Astrocyte of the spinal cord (primary cell): ENCODE measurements at places on chromosomes 16 and 17.

DNA sequence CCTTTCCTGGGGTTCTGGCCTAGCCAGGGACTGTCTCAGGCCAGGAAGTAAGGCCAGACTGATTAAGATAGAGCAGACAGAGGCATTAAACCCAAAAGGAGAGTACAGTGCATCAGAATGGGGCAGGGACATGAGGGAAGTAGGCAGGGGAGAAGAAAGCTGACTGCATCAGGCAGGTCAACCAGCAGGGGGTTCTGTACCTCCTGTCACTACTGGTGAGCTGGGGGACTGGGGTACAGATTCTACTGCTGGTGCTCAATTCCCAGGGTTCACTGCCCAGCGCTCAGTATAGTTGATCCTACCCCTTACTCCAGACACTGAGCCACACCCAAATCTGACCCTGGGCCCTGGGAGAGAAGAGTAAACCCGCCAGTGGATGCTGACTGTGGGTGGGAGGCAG, 12.9 kb upstream of the MTMR4 start:
- no peak for DNase-seq

DNA sequence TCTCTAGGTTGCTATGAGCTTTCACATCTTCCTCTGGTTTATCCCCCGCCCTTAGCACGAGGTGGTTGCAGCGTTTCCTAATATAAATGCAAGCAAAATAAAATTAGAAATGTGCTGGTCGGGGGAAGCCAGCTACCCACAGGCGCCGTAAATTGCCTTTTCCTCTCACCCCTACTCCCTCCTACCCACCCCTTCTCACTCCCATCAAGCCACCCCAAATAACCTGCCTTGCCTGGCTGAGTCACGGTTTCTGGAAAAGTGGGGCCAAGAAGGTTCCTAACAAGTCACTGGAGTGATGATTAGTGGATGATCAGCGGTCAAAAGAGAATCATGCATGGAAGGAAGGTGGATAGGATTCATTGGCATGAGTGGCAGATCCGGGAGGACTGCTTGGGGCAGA, 120.9 kb upstream of the RBFOX1 start:
- no peak for DNase-seq

GRCh38 chr16:50839920-50840729, 98.2 kb downstream of the CYLD start:
- DNase-seq = no peak

- DNase-seq = peak; percentile 52
Observed at GRCh38 chr16:1378804-1379303, 27.1 kb downstream of the GNPTG start.

DNA sequence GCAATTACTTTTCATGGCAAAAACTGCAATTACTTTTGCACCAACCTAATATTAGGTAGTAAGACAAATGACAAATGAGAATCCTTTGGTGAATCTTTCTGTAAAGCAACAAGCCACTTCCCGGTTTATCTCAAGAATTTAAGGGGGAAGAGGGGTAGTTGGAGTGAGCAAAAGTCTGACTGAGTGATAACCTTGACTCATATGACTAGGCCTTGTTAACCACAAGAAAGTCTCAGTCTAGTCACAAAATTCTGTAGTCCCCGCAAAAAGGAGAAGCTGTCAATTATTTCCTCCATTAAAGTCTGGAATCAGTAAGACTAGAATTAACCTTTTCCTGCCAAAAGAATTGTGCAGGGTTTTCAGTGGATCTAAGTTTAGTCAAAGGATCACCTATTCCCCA, 72.2 kb upstream of the GNAO1 start:
- no peak for DNase-seq

- DNase-seq = no peak
Observed at GRCh38 chr17:57860414-57860999, 10.7 kb upstream of the MRPS23 start.

GRCh38 chr16:58062821-58063220, 37.3 kb downstream of the MMP15 start:
- DNase-seq = no peak

DNA sequence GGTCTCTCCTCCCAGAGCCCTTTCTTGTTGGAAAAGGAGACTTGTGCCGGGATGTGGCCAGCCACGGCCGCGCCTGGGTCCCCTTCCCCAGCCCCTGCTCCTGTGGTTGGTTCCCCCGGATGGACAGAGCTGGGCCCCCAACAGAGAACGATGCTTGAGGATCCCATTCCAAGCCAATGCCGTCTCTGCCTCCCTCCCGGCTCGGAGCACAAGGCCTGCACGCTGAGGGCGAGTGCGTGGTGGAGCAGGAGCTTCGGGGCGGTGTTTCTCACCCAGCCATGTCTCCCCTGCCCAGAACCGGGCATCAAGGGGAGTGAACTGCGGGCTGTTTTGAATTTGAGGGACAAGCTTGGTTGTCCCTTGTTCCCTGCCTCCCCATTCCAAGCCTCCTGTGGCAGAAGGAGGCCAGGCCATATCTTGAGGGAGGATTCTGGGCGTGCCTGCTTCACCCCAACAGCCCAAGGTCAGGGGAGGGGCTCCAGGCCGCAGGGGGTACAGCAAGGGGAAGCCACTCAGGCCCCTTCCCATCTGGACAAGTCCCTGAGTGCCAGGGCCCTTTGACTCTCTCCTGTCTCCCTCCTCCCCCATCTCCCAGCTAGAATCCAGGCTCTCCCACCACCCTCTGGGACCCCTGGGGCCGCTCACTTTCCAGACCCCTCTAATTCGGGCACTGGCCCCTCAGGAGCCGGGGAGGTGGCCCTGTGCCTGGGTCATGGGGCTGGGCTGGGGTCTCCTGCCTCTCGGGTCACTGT, 43.6 kb downstream of the SOCS3 start:
- DNase-seq = no peak

GRCh38 chr17:55441544-55441943, 19.9 kb upstream of the MMD start:
- no peak for DNase-seq

GRCh38 chr16:87674419-87674818, 72.1 kb downstream of the JPH3 start:
- DNase-seq = no peak

- DNase-seq = no peak
Observed at GRCh38 chr17:79600071-79600470, 10.8 kb downstream of the RBFOX3 start.

DNA sequence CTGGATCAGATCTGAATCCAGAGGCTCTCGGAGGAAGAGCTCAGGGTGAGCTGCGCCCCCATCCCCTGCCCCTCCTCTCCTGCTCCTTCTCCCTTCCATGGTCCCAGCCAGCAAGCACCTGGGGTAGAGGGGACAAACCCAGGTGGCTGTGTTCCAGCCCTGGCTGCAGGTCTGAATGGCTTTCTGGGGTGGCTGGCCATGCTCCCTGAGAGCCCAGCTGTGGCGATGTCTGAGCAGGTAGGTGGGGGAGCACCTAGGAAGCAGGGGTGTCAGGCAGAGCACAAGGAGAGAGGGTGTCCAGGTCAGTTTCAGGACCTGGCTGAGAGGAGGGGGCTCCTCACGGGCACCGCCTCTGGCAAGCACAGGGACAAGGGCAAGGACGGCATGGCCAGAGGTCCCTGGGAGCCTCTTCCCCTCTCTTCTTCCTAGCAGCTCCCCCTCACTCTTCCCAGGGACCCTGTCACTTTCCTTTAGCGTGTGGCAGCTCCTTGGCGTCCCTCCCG, 310.0 kb downstream of the SEC14L1 start:
- no peak for DNase-seq

- DNase-seq = no peak
Observed at GRCh38 chr17:73156887-73157520, 7.8 kb upstream of the SSTR2 start.

GRCh38 chr16:87728026-87728425, 37.8 kb downstream of the KLHDC4 start:
- peak; percentile 60 for DNase-seq

DNA sequence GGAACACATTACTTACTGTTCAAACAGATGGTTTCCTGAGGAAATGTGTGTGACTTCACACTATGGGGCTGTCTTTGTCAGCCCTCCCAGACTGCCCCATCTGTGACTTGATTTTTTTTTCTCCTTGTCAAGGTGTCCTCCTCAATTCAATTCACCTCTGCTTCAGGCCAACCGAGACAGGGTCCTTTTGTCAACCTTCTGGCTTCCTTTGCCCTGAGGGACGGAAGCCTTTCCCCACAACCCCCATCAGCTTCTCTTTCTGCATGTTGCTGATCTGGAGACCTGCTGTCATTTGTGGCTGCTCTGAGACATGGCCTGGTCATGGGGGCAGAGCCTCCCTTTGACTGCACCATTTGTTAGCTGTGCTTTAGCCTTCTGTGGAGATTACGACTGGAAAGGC, 21.3 kb upstream of the RGS9 start:
- no peak for DNase-seq

- no peak for DNase-seq
Observed at GRCh38 chr16:56048425-56049105, 142.7 kb upstream of the GNAO1 start.

- no peak for DNase-seq
Observed at GRCh38 chr17:12459736-12460135, 206.0 kb upstream of the MYOCD start.

DNA sequence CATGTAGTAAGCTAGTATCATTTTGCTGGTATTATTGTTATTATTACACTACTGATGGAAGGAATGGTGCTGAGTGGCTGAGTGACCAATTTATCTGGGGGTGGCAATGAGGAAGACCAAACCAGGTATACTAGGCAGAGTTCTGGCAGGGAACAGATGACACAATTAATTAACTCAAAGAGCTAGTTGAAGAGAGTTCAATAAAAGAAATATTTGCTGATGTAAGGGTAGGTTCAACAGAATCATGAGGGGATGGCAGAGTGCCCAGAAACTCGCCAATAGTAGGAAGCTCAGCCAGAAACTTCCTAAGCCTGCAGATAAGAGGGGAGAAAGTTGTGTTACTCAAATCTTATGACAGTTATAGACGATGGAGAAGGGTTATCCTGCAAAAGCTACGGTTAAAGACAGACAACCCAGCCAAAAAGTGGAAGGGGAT, 352.5 kb downstream of the KCNJ2 start:
- peak; percentile 22 for DNase-seq

DNA sequence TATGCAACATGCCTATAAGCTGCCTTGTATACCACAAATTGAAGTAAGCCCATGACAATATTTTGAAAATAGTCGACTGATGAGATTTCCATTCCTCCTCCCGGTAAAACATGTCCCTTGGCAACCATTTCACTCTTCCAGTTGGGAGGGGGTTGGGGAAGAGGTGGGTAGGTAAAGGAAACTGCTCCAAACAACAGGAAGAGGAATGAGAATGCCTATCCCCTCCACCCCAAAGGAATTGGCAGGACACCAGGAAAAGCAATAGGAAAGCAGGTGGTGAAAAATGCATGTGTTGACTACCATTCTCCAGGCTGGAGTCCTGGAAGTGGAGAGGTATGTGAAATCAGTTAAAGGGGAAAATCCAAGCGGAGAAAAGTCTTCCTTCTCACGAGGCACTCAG, 455.9 kb upstream of the PSMD7 start:
- no peak for DNase-seq

GRCh38 chr16:85391175-85391707, 221.9 kb upstream of the GSE1 start:
- no peak for DNase-seq

GRCh38 chr16:47366228-47366627, 94.6 kb downstream of the ITFG1 start:
- no peak for DNase-seq

DNA sequence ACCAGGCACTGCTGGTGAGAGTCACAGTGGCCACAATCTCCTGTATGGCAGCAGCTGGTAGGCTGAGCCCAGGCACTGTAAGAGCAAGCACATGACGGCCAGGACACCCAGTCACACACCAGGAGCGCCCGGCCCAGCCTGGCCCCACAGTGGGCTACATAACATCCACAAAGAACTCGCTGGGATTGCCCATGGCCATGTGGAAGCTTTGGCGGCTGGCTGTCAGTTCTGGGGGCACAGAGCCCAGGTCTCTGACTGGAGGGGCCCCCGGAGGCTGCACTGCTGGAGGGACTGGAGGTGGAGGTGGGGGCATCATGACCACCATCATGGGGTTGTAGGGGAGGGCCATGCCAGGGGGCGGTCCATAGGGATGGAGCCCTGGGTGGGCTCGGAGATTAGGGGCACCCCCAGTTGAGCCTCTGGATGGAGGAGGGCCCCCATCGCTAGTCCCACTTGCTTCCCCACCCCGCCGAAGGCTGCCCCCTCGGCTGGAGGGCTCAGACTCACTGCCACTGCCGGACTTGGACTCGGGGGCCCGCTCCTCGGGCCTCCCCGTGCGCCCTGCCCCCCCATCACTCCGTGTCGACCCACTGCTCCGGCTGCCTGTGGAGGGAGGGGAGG, 6.1 kb downstream of the ACADVL start:
- DNase-seq = no peak

DNA sequence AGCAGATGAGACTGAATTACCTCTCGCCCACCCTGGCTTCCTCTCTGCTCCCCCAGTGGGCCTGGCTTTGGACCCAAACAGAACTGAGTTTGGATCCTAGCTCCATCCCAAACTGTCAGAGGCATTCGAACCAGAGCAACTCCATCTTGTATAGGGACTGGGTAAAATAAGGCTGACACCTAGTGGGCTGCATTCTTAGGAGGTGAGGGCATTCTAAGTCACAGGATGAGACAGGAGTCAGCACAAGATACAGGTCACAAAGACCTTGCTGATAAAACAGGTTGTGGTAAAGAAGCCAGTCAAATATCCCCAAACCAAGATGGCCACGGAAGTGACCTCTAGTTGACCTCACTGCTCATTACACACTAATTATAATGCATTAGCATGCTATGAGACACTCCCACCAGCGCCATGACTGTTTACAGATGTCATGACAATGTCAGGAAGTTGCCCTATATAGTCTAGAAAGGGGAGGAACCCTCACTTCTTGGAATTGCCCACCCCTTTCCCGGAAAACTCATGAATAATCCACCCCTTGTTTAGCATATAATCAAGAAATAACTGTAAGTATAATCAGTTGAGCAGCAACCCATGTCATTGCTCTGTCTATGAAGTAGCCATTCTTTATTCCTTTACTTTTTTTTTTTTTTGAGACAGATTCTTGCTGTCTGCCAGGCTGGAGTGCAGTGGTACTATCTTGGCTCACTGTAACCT, 44.4 kb downstream of the LYRM1 start:
- peak; percentile 13 for DNase-seq

DNA sequence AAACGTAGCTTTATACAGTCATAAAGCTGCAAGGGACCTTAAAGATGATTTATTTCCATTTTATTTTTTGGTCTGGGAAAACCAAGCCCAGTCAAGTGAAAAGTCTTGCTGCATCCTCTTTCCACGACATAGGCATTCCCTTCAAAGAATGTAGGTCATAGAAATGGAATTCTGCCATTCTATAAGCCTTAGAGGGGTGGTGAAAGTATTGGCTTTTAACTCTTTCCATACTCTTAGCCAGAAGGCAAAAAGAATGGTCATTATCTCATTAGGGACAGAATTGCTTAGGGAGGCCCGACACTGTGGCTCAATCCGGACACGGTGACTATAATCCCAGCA, 7.9 kb upstream of the MSL1 start:
- no peak for DNase-seq

DNA sequence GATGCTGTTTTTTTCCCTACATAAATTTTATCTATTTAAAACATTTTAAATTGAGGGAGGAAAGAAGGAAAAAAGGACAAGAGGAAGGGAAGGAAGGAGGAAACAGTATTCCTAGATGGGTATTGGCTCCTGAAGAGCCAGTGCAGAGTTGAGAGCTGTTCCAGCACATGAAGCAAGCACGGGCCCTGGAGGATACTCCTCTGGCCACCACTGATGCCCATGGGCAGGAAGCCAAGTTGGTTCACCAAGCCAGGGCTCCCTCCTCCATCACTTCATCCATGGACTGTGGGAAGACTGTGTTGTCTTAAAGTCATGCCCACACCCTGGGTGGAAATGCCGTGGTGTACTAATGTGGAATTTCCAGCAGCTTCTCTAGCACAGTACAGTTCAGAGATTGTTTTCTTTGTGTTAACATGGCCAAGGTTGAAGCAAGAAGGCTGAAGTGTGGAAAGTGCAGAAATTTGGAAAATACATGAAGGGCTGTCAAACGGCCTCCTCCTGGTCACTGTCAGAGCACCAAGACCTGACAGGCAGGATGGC, 23.9 kb upstream of the NOS2 start:
- no peak for DNase-seq
